ENCODE measurements at places on chromosomes 6 and 20. TPM values are rescaled to one million over a fixed set of nuclear protein-coding genes. Genes with fewer than 3 reads are reported as not detected.

ULBP1 gene
- not detected for total RNA-seq

- DNase-seq = no peak
Measured at GRCh38 chr6:159513074-159513720, 179.8 kb downstream of the SOD2 start.

- DNase-seq = peak; percentile 82
Measured at GRCh38 chr6:36682328-36683144, 4.0 kb downstream of the CDKN1A start.

DNA sequence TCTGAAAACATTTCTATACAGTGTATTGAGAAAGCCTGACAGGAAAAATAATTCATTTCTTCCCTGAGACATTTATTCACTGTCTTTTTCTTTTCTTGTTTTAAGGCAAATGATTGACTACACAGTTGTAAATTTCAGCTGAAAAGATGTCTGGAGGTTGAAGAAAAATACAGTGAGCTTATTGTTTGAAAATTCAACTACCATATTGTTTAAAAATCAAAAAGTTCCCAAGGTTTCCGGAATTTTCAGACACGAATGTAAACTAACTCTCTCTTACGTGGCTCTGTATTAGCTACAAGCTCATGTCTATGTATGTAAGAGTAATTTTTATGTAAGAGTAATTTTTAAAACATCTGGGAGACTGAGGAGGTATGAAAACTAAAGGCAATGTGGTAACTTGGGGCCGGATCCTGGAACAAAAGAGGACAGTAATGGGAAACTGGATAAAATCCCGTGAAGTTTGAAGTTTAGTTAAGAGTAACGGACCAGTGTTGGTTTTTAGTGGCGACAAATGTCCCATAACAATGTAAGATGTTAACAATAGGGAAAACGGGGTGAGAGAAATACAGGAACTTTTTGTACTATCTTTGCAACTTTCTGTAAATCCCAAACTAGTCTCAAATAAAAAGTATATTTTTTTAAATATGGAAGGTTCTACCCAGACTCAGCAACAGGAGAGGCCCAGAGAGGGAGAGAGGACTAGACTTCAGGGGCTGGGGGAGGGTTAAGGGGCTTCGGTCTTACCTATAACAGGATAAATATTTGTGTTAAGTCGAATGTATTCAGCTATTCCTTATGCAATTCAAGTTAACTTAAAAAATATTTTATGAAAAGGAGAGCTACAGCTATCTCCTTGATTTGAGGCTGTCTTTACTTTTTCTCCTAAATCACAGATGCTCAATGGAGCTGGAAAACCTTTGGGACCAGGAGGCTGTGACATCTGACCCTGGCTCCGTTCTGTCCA lies 1.3 kb downstream of the PTGIS start:
- DNase-seq = no peak

- DNase-seq = no peak
Measured at GRCh38 chr6:31116661-31117385, 2.2 kb downstream of the PSORS1C1 start.

CLDN20 gene
- total RNA-seq = not detected

DNA sequence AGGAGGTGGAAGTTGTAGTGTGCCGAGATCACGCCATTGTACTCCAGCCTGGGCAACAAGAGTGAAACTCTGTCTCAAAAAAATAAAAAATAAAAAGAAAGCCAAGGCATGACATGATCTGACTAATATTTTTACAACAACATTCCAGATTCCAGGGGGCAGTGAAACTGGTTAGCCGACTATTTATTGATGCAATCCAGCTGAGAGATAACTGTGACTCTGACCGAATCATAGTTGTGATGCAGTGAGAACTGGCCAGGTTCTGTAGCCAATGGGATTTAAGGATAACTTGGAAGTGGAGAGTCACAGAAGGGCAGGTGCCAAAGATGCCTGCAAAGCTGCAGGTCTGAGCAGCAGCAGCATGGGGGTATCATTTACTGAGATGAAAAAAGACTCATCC lies 82.9 kb upstream of the TSHZ2 start:
- DNase-seq = no peak

GRCh38 chr6:81761197-81761596 lies 8.7 kb upstream of the TENT5A start:
- DNase-seq = no peak

DNA sequence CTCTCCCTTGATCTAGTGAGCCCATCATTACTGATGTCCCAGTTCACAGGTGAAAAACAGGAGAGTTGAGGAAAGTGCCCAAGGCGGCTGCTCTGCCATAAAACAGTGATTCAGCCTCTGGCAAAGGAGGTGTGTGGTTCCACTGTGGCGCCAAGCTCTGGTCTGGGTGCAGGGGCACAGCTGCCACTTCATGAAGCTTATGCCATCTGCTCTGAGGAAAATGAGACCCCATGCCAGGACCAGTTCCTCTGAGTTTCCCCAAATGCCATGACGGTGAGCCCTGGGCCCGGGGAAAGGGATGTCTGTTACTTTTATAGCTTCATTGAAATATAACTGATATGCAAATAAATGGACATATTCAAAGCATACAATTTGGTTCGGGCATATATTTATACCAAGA lies 33.7 kb upstream of the ZBP1 start:
- DNase-seq = no peak

- no peak for DNase-seq
Measured at GRCh38 chr20:25295386-25296093, 47.7 kb downstream of the PYGB start.

- no peak for DNase-seq
Measured at GRCh38 chr6:93196406-93196970, 222.9 kb downstream of the EPHA7 start.

CCNC gene
- total RNA-seq = 34.2 TPM

WFDC11 gene
- total RNA-seq = not detected

DNA sequence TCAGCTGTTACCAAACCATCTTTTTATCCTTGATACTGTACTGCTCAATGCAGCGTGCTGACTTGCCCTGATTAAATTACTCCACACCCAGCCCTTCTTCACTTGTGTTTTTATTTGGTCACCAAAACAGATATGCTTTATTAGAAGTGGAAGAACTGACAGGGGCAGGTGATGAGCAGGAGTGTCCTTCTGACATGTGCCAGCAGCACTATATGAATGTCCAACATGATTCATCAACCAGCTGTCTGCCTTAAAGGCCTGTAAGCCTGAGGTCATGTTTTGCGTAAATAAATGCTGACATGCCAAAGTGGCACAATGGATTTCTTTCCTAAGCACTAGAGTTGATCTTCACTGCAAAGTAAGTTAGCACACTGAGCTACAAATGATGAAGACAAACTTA lies 15.4 kb downstream of the POPDC3 start:
- no peak for DNase-seq

DNA sequence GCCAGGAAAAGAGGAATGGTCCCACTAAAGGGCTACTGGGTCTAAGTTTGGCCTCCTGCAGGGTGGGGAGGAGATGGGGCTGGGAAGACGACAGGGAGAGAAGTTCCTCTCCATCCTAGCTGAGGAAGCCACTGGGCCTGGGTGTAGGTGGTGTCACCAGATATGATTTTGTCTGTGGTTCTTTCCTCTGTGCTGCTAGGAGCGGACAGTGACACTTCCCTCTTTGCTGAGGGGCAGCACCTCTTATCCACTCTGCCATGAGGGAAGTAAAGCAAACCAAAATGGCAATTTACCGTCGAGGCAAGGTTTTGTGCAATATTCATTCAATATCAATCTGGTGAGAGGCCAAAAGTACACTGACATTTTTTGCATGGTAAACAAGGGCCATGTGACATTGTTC lies 33.0 kb upstream of the NR2E1 start:
- no peak for DNase-seq

DNA sequence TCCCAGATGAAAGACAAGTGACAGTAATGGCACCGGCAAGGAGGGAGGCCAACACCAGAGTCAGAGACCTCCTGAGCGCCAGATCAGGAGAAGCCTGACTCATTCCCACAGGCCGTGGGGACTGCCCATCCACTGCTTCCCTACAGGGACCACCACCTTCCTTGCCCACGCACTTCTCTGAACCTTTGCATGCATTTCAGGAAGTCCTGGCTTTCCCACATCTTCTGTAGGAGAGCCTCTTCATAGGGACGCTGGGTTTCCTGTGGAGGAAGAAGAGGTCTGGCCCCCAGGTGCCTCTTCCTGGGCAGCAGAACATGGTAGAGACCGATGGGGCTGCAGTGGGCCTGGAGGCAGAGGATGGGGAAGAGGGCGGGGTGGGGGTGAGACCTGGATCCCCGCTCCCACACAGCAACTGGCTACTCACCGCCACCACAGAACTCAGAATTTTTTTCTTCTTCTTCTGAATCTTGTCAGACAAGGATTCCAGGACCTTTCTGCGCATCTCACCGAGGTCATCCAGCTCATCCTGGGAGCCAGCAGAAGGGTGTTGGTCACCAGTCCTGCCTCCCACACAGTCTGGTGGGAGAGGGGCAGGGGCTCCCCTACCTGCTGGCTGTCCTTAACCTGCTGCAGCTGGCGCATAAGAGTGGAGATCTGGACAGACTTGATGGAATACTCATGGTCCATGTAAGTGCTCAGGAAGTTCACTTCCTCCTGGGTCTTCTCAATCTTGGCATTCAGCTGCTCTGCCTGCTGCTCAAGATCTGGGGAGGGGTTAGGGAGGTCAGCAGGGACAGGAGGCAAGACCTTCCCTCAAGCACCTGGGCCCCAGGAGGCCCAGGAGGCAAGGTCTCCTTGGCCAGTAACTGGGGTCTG lies 13.7 kb downstream of the C20orf96 start:
- DNase-seq = no peak

PCMT1 gene
- 57.9 TPM for total RNA-seq

DNA sequence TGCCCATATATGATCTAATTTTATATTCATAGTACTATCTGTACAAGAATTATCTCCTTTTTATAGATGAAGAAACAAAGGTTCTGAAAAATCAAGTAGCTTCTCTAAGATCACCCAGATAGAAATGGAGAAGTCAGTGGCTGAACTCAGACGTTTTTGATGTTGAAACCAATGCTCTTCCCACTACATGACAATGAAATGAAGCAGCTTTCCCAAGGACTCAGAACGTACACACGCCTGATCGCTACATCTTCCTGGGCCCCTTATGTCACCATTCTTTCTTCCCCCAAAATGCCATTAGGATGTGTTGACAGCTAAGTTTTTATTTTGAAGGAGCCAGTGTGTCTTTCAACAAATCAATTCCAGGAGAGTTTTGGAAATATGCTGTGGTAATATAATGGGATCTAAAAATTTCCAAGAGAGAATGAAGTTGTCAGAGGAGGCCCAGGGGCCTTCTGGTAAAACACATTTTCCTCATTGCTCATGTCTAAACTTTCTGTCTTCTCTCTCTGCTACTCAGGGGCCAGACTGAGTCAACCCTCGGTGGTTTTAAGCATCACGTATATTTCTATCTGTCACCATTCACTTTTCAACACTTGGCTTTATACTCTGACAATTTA lies 98.1 kb upstream of the COL21A1 start:
- DNase-seq = no peak

Data from mucosa of descending colon (tissue), 3 donors.